ENCODE measurements at places on chromosomes 12 and 14.
A peak's percentile ranks its signal among the peaks of the same experiment; 100 is the strongest.

DNA sequence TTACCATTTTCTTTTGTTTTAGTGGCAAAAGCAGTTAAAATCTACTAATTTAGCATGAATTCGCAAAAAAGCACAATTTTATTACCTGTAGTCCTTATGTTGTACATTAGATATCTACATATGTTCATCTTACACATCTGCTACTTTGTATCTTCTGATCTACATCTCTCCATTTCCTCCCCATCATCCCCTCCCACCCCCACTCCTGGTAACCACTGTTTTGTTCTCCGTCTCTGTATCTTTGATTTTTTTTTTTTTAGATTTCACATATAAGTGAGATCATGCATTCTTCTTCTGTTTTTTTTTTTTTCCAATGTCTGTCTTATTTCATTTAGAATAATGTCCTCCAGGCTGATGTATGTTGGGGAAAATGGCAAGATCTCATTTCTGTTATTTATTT, 922.7 kb downstream of the VRK1 start:
- no peak for DNase-seq

DNA sequence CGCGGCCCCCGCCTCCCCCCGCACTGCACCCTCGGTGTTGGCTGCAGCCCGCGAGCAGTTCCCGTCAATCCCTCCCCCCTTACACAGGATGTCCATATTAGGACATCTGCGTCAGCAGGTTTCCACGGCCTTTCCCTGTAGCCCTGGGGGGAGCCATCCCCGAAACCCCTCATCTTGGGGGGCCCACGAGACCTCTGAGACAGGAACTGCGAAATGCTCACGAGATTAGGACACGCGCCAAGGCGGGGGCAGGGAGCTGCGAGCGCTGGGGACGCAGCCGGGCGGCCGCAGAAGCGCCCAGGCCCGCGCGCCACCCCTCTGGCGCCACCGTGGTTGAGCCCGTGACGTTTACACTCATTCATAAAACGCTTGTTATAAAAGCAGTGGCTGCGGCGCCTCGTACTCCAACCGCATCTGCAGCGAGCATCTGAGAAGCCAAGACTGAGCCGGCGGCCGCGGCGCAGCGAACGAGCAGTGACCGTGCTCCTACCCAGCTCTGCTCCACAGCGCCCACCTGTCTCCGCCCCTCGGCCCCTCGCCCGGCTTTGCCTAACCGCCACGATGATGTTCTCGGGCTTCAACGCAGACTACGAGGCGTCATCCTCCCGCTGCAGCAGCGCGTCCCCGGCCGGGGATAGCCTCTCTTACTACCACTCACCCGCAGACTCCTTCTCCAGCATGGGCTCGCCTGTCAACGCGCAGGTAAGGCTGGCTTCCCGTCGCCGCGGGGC, at the start of gene FOS:
Gene FOS, plus strand, starts transcription at position 407 of the 731 bp plus-strand sequence. Its CDS starts 155 bp downstream, at position 562.
- peak; percentile 72 for DNase-seq

DNA sequence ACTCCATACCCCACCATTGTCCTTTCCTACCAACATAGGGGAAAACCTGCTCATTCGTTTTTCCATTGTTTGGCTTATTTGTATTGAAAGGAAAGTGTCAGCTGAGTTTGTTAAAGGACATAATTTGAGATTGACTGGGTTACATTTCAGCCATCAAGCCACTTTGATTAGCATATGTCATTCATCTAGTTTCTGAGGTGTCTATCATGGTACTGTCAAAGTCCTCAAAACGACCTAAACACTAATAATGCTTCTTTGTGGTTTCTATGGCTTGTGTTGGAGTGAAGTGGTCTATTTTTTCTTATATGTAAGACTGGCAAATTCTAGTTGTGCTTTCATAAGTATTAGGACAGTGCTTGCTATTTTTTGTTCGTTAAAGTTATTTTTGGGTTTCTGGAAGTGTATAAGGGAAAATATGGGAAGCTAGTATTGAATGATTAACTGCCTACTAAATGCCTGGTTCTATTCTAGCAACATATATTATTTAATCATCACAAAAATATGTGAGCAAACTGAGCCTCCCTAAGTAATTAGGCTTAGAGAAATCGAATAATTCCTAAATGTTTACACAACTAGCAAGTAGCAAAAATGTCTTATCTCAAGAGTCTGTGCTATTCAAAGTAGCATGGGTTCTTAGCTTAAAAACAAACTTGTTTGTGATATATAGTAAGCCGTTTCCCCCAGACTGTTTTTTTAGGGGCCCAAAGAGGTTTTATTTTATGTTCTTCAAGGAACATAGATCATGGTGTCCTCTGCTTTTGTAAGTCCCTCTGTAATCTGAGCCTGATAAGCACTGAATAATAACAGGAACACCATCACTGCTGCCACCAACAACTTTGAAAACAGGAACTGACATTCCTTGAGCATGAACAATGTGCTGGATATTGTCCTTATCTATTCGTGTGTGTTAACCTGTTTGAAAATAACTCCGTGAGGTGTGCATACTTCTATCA, 67.1 kb downstream of the DERA start:
- no peak for DNase-seq

- DNase-seq = no peak
Observed at GRCh38 chr12:130715998-130716968, at the start of gene RIMBP2. Gene RIMBP2, minus strand, starts transcription at chr12:130716299. Its CDS starts 237,286 bp downstream, at chr12:130479013.

GRCh38 chr14:106343626-106344025, 817.2 kb downstream of the TMEM121 start:
- no peak for DNase-seq

GRCh38 chr12:57896434-57897201, 44.7 kb upstream of the ATP23 start:
- no peak for DNase-seq

DNA sequence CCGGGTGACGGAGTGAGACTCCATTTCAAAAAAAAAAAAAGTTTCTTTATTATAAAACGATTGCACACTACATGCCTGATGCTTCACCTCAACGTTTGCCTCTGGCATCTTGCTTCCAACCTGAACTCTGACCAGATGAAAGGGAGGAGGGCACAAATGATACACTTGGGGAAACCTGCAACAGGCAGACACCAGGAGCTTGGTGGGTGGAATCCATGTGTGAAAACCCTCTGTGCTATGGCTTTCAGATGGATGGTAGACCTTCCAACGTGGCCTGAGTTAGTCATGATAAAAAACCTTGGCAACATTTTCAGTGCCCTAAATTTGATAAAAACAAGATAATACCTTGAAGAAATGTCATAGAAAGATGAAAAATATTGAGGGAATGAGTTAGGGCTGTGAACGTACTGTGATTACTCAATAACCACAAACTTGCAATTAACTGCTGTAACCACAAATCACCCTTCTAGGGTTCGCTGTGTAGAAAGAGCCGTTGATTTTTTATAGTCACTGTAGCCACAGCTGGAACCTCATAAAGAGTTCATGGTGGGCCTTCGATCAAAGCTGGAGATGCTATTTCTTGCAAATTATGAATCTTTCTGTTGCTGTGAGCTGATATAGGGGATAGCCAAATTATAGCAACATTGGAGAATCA, 26.1 kb upstream of the GZMB start:
- no peak for DNase-seq

GRCh38 chr14:73823339-73823885, 28.2 kb upstream of the PTGR2 start:
- no peak for DNase-seq

DNA sequence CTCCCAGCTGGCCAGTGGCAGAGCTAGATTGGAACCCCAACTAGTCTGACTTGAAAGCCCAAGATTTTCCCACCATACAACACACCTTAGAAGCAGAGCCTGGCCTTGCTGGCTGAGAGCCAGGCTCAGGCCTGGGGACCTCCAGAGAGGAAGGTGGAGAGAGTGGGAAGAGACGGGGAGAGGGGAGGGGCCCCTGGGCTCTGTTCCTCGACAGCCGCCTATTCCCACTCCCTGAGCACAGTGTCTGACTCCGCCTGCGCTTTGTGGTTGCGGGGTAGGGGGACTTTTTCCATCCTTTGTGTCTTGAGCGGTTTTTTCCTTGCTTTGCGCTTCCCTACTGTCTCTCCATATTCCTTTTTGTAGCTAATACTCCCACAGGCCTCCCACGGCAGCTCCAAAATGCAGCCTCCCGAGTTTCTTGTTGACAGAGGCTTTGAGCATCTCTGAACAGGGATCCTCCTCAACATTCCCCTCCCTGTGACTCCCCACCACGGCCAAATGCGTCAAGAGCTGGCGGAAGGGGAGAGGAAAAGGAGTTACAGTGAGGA, 4.0 kb upstream of the KCNH3 start:
- no peak for DNase-seq

DNA sequence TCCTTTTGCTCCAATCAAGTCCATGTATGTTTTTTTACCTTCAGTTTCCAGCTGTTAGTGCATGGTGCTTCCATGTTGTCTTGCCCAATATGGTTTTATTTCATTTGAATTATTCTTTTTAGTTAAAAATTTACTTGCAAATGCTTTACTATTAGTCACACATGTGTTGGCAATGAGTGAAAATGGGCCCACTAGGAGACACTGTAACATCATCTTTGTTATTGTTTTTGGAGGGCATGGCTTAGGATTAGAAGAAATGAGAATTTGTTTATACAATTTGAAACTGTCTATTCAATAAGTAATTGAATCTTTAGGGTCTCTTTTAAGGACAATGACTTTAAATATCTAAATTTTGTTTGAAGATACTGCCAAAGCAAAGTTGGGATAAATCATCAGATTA, 133.7 kb downstream of the BRMS1L start:
- no peak for DNase-seq

DNA sequence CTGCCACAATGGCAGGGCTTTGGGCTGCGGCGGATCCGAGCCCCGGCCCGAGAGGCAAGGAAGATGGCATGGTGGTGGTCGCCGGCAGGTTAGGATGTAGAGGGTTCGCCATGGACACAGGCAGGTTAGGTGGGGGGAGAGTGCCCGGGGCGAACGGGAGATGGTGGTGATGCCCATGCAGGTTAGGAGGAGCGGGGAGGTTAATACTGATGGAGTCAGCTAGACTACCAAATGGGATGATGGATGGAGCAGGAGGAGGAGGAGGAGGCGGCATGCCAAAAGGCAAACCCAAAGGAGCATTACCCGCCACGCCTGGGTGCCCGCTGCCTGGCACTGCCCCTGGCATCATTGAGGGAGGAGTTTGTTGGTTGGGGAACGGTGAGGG, 6.2 kb downstream of the MYL6 start:
- no peak for DNase-seq

DNA sequence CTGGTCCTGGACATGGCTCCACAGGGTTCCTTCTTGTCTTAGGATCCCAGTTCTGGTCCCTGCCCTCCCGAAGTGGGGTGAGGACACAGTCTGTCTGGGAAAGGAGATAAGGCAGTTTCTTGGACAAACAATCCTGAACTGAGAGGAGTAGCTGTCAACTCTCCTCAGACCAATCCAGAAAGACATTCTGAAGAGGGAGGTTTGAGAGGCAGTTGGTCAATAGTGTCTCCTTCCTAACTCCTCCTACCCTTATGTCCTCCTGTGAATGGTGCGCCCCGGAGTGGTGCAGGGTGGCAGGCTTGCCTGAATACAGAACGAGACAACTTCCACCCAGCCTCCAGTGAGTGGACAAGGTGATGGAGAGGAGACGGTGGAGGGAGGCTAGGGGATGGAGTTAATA, 15.4 kb upstream of the ASIC1 start:
- DNase-seq = no peak

DNA sequence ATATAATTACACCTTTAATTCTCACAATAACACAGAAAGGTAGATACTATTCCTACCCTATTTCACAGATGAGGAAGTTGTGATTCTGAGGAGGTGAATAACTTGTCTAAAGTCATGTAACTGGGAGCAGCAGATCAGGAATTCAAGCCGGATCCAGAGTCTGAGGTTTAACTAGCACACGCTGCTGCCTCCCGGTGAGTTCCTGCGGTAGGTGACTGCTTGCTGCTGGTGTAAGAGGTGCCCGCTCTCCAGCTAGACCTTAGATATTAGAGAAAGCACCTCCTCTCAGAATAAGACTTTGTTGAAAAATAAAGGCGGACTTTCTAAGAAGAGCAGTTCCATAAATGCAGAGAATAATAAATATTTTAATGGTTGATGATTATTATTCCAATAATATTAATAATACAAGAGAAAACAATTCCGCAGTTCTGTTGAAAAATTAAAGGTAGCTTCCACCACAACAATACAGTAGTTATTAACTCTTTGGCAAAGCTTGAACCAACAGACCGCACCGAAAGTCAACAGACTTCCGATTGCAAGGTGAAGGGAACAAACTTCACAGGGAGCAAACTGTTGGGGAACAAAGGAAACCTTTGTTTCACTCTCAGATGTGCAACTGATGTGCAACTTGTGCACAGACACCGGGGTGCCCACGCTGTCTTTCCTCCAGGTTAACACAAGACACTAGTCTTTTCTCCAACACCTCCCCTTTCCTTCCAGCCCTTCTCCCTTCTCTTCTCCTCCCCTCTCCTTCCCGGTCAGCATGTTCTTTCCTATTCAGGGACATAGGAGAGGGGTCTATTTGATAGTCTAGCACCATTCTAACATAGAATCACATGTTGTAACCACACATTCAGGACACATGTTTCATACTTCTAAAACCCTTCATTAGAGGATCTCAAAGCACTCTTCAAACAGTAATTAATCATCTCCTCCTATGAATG, 73.2 kb upstream of the EGLN3 start:
- DNase-seq = no peak

DNA sequence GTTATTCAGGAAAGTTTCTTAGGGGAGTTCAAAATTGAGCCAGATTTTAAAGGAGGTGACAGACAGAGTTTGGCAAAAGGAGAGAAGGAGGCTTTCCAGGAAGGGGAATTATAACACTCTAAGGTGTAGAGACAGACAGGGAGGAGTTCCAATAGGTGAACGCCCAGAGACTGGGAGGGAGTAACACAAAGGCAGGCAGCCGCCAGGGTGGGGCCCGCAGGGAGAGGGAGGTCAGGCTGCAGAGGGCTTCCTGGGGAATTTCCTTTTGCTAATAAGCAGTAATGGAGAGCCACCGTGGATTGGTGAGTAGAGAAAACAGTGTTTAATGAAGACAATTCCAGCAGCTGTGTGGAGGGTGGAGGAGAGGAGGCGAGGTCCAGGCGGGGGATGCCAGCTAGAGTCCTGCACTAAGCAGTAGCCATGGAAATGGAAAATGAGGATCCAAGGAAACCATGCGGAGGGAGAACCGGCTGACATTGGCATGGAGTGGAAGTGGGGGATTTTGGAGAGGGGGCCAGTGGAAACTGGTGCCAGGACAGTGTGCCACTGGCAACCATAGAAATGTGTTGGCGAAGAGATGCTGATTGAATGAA, 22.2 kb downstream of the GRIN2B start:
- DNase-seq = no peak

GRCh38 chr12:80472236-80472635, 28.2 kb downstream of the PTPRQ start:
- no peak for DNase-seq

- peak; percentile 16 for DNase-seq
Observed at GRCh38 chr14:76386944-76387782, 11.2 kb downstream of the ESRRB start.

DNA sequence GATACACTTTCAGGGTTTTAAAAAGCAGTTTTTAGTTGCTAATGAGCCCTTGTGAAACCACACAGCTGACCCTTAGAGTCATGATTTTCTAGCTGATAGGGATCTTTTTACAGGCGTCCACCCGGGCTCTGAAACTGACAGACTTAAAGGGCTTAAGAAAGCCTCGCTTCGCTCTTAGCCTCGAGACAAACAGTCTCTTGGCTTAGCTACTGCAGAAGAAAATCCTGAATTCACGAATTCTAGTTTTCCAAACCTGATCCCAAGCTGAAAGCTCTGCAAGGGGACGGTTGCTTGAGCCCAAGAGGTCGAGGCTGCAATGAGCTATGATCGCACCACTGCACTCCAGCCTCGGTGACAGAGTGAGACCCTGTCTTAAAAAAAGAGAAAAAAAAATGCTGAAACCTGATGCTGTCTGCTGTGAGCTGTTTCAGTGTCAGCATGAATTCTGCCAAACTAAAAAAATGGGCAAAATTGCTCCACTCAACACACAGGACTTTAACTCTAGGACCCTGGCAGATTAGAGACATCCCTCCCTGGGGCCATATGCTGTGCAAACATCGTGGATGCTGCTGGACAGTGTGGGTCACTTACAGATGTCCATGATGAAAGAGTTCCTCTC, 3.1 kb upstream of the HPD start:
- no peak for DNase-seq
